Stimulated activated CD8-positive, alpha-beta memory T cell treated with anti-CD3 and anti-CD28 coated beads, Interleukin-7, amount 100 ng/mL, for 1 hour (primary cell): ENCODE measurements at places on chromosomes 7 and 10.

GRCh38 chr7:28984217-28984616 lies 26.1 kb upstream of the TRIL start:
- no peak for DNase-seq

GRCh38 chr10:15780353-15781135 lies 60.8 kb upstream of the ITGA8 start:
- no peak for DNase-seq

DNA sequence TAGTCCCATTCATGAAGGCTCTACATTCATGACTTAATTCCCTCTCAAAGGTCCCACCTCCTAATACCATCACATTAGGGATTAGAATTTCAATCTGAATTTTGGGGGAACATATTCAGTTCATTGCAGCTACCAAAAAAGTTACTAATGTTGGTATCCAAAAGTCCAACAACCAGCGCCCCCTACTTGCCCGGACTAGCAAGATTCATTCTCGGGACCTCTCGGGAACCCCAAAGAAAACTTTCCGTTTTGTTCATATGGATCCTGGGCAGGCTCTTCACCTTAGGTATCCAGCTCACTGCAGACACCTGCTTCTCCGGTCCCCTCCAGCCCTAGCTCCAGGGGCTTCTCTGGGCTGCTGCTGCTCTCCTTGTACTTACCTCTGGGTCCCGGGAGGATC lies 8.9 kb upstream of the GRK5 start:
- no peak for DNase-seq

GRCh38 chr7:97731736-97732564 lies at the start of gene TAC1:
TSS of gene TAC1 (plus strand) at chr7:97732086. CDS start at chr7:97732613, 527 bp downstream.
- no peak for DNase-seq

DNA sequence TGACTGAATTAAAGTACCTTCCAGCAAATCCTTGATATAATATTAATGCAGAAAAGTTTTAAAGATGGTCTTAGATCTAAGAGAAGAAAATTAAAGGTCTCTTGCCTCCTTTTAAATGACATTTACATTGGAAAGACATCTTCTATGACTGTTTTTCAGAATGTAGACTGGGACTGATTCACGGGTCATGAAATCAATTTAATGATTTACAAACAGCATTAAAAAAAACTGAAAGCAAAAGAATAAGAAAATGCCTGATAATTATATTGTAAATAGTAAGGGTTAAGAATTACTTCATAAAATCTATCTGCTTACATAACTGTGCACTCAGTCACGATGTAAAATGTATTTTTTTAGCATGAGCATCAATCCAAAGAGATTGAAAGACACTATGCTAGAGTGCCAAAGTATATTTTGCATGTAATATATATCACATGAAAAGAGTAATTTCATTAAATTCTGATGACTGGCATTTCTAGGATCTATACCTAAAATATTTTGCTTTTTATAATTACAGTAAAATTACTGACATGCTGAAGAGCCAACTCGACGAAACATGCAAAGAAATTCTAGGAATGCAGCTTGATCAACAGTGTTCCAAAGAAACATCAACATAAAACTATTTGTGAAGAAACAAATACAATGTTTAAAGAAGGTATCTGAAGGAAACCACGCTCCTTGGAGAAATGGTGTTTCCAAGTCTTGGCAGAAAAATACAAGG lies 35.1 kb downstream of the RTKN2 start:
- no peak for DNase-seq

GRCh38 chr10:54904833-54905232 lies 103.8 kb upstream of the PCDH15 start:
- no peak for DNase-seq

- no peak for DNase-seq
These were observed 5.8 kb upstream of the POLM start for GRCh38 chr7:44087911-44088838.

GRCh38 chr10:29873941-29874484 lies 185.4 kb downstream of the JCAD start:
- DNase-seq, result no peak

GRCh38 chr7:143259765-143260164 lies 3.5 kb upstream of the GSTK1 start:
- DNase-seq, result no peak
